ENCODE measurements at places on chromosomes 5 and 9. TPM values are rescaled to one million over a fixed set of nuclear protein-coding genes. Genes with fewer than 3 reads are reported as not detected.

Gene SLC31A1
- 30.2 TPM for total RNA-seq

Gene CDKN2AIPNL
- 62.0 TPM for total RNA-seq

Gene SPATA31C1
- not detected for total RNA-seq

Gene EIF4E1B
- 2.2 TPM for total RNA-seq

Gene HTR1A
- not detected for total RNA-seq

Gene CKMT2
- total RNA-seq, result 2.3 TPM

Gene NUTM2G
- total RNA-seq, result not detected

- DNase-seq, result no peak
Observed at GRCh38 chr5:116358015-116358523, 216.6 kb downstream of the SEMA6A start.

DNA sequence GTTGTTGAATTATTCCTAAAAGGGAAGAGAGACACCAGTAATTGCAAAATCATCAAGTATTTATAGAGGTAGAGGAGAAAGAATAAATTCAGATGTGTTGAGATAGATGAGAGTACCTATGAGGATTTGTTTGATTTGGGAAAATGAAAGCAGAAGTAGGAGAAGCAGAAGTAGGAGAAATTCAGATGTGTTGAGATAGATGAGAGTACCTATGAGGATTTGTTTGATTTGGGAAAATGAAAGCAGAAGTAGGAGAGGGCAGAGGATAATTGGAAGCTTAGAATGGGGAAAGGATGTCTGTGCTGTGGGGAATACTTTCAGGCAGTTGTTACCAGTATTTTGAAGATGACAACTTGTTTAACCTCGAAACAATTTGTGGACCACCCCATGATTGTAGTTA is 35.1 kb upstream of the ZCCHC7 start:
- no peak for DNase-seq

GRCh38 chr5:145585-146323 is 45.5 kb upstream of the LRRC14B start:
- no peak for DNase-seq

GRCh38 chr5:167840527-167841130 is 450.8 kb upstream of the WWC1 start:
- DNase-seq, result no peak

DNA sequence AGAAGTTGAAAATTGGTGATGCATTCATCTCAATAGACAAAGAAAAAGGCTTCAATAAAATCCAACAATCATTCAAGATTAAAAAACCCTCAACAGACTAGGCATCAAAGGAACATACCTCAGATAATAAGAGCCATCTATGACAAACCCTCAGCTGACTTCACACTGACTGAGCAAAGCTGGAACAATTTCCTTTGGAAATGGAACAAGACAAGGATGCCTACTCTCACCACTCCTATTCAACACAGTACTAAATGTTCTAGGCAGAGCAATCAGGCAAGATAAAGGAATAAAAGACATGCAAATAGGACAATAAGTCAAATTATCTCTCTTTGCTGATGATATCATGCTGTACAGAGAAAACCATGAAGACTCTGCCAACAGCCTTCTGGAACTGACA is 1188.1 kb downstream of the DTWD2 start:
- no peak for DNase-seq

GRCh38 chr5:145579301-145579700 is 255.8 kb downstream of the PRELID2 start:
- no peak for DNase-seq

GRCh38 chr5:64773533-64773932 is 4.8 kb downstream of the CWC27 start:
- DNase-seq, result no peak

- DNase-seq, result no peak
Observed at GRCh38 chr5:172608773-172609172, 32.3 kb upstream of the NEURL1B start.

DNA sequence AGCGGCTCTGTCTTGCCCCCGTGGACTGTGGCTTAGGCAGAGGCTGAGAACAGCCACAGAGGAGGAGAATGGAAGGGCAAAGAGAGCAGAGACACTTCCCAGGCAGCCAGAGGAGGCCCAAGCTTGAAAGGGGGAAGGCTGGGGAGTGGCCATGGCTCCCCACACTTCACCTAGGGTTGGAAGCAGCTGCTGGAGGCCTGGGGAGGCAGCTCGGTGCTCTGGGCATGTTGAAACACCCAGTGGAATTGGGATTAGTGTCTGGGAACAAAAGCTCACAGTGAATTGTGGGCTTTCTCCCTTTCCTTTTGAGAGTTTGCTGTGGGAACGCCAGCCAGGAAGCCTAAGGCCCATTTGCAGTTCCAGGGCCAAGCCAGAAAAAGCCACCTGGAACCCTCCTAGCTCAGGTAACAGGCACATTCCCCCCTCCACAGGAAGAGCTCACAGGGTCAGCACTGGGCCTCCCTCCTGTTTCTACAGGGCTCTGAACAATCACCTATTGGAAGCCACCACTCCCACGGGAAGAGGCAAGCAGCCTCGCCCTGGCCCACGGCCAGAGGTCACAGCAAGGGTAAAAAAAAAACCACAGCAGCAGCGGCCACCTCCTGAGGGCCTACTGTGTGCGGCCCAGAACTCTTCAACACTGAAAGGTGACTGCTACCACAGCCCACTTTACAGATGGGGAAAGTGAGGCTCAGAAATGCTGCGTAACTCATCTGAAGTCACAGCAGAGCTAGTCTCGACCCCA is 20.2 kb downstream of the EEIG1 start:
- DNase-seq, result no peak

- no peak for DNase-seq
Observed at GRCh38 chr5:139104577-139105276, 93.4 kb downstream of the SIL1 start.

- DNase-seq, result peak; percentile 95
Observed at GRCh38 chr9:137878146-137878941, 762 bp downstream of the CACNA1B start.

DNA sequence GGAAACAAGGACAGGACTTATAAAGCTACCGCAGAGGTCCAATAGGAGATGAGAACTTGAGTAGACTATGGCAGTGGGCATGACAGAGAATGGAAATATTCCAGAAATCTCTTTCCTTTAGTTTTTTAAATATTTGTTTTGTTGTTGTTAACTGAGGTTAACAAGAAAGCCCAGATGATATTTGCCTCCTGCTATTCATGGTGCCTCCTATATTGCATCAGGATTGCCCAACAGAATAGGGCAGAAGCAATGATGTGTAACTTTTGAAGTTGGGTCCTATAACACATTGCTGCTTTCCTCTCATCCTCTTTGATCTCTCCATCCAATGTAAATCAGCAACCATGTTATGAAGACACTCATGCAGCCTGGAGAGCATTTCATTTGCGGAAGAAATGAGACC is 42.8 kb downstream of the PDE4D start:
- no peak for DNase-seq

DNA sequence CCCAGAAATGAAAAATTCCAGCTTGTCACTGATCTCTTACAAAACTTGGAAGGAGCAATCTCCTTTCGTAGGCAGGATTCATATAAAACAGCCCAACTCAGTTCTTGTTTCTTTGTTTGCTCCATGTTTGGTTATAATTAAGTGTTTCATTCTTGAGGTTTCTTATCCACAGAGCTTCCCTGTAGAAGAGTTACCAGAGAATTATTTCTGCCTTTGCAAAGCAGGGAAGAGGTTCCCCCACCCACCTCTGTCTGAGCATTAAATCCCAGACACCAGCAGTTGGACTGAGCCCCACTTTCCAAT is 34.1 kb upstream of the RAI14 start:
- peak; percentile 9 for DNase-seq

GRCh38 chr9:131656356-131657036 is 83.4 kb downstream of the RAPGEF1 start:
- DNase-seq, result no peak

DNA sequence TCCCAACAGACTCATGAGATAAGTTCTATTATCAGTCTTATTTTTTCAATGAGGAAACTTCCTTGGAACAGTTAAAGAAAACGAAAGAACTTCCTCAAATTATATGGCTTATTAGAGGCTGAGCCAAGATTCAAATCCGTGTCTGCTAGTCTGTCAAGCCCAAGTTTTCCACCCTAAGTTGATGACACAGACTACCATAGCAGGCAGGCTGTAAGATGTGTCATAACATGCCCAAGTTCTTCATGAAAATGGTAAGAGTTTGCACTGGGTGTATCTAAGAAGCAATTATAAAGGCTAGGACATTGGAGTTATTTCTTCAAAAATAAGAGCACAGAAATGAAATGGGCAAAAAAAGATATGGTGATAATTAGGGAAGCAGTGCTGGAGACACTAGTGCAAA is 634.5 kb downstream of the BRINP1 start:
- DNase-seq, result no peak

- peak; percentile 48 for DNase-seq
Observed at GRCh38 chr9:78115073-78115472, 83.5 kb upstream of the GNAQ start.

DNA sequence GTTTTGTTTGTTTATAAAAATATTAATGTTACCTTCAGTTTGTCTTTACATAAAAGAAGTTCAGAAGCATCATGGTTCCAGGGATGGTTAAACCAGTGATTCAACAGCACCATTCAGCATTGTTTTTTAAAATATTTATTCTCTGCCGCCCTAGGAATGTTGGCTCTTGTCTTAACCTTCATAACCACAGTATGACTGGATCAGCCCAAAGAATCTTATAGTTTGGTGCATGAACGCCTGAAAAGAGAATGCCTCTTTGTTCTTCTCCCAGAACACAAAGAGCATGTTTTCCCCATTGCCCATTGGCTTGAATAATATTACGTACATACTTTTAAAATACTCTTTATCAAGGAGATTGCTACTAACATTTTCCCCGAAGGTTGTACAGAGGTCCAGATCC is 413.4 kb downstream of the ANXA1 start:
- DNase-seq, result no peak

- DNase-seq, result no peak
Observed at GRCh38 chr5:146015001-146015400, 78.6 kb downstream of the SH3RF2 start.

- no peak for DNase-seq
Observed at GRCh38 chr5:65192331-65192730, 289.4 kb downstream of the ADAMTS6 start.

DNA sequence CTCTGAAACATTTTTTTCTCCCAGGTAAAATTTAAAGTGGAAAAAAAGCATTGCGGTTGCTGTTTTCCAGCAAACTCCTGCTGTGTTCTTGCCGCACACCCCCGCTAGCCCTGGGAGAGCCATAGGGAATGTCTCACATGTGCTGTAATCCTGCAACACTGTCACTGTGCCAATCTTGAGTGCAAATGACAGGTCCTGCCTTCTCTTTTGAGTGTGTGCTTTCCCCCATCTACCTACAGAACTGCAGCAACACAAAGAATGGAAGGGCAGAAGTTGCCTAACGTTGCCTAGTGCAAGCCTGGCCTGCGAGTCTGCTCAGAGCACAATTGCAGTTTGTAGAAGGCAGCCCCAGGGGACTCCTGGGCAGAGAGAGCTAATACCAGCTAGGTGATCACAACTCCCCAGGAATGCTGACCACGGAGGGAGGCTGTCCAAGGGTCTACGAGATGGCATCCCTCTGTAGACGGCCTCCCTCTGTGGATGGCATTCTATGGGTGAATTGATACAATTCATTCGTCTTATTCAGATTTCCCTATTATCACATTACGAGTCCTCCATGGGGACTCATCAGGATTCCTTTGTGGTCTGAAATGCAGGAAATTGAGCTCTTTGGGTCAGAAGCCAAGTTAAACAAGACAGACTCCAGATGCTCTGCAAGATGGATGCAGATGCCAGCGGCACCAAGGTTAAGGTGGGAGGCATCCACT is 172.6 kb upstream of the S1PR3 start:
- DNase-seq, result peak; percentile 78

DNA sequence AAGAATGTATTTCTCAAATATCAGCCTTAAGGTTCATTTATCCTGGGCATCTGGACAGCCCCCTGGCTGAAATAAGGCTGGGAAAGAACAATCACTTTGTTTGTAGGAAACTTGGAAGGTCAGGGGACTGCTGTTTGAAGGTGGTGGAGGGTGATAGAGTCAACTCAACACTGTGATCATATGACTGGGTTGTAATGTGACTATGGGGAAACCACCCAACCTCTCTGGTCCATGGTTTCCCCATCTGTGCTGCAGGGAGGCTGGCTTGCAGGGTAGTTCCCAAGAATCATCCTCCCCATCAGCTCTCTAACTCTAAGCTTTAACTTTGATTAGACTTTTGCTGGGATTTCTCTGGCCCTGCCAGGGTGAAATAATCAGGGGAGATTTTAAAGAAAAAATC is 10.0 kb downstream of the INSYN2B start:
- no peak for DNase-seq

DNA sequence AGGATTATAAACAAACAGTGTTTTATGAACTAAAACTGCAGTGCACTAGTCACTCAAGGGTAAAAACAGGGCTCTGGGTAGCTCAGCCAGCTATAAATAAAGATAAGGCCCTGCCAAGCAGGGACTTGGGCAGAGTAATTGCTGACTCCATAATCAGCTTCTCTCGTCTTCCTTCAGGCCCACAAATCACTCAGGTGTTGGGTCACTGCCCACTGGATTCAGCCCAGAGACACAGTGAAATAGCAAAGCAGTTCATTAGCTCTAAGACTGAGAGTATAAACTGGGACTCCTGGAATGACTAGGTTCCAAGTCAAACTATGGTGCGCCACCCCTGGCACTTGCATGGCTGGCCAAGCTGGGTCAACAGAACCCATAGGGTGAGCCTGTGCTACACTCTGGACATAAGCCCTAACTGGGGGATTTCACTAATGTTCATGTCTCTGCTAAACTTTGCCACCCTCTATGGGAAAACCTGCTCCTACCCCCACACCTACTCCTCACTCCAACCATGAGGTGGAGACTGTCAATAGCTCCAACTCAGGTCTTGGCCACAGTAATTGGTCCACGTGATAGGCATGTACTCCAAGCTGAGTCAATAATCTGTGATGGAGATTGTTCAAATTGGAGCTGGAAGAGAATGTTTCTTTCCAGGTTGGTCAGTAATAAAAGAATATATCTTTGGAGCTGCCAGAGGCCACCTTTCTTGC is 158.5 kb downstream of the SLIT3 start:
- no peak for DNase-seq

GRCh38 chr5:164561933-164562872 is 1056.8 kb downstream of the MAT2B start:
- DNase-seq, result no peak

- DNase-seq, result no peak
Observed at GRCh38 chr9:120378680-120379079, 201.3 kb downstream of the CDK5RAP2 start.

GRCh38 chr9:3180696-3181048 is 336.8 kb upstream of the PUM3 start:
- no peak for DNase-seq

- DNase-seq, result no peak
Observed at GRCh38 chr5:96601200-96601599, 61.0 kb upstream of the CAST start.

- peak; percentile 42 for DNase-seq
Observed at GRCh38 chr5:172065431-172066065, 59.1 kb upstream of the FBXW11 start.
